Activated CD4-positive, alpha-beta T cell treated with anti-CD3 and anti-CD28 coated beads, Interleukin-2, amount 50 U/mL, for 16 hours (primary cell): ENCODE measurements at places on chromosomes 1 and 21.
A peak's percentile ranks its signal among the peaks of the same experiment; 100 is the strongest.

GRCh38 chr1:4010814-4011605, 110.9 kb upstream of the C1orf174 start:
- no peak for DNase-seq

DNA sequence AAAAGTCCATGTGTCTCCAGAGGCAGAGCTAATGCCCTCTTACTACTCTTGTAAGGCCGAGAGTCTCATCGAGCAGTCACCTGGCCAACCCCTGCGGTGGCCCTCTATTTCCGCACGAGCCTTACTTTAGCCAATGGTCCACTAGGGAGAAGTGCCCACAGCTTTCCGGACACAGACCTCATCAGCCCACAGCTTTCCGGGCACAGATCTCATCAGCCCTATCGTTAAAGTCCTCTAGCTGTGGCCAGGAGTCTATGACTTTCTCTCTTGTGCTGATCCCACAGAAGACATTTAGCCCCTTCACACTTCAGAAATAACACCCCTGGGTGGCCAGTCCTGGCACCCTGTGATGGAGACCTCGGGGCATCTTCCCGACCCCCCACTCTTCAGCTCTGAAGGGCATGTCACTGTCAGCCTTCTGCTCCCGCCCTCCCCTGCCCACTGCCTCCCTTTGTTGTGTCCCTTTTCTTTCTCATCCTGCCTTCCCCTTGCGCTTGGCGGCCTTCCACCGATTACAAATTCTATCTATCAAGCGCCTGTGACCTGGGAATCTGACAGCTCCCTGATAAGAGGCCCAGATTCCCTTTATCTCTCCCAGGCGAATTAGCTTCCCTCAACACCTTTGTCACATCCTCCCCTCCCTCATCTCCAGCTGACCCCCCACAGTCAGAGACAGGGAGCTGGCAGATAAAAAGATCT, 161.0 kb downstream of the PLXNA2 start:
- DNase-seq: no peak

DNA sequence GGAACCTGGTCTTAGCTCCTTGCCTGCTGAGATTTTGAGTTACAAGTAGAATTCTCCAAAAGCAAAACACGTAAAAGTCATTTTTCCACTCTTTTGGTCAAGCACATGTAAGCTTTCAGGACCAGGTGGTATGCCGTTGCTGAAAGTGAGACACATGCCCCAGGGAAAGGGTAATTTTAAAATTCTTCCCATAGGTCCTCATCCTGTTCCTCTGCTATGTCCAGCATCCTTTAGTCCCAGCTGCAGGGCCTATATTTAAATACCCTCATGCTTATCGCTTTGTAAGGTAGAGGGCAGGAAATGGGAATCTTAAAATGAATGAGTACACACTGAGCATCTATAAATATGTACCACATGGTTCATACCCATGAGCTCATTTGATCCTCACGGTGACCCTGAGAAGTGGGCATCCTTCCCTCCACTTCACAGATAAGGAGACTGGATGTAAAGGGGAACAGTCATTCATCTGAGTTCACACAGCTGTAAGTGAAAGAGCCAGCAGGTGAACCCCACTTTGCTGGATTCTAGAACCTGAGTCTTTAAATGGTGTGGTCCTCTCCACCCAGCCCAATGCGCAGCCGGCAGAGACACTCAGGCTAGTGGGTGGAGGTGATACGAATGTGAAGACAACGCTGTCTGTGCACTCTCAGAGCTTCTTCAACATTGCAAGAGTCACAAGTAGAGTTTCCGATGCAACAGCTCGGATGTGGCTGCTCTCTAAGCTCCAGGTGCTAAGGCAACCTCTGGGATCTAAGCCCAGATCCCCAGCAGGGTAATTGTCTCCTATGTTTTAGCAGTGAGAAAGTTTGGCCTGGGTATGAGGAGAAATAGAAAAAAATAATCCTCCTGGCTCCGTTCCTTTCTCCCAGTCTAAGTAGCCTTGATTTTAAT, 163.5 kb downstream of the PLXNA2 start:
- no peak for DNase-seq

- DNase-seq: no peak
Measured at GRCh38 chr1:44854970-44855369, 11.9 kb upstream of the PTCH2 start.

GRCh38 chr21:33059380-33059841, 10.5 kb upstream of the OLIG1 start:
- DNase-seq: peak; percentile 55

DNA sequence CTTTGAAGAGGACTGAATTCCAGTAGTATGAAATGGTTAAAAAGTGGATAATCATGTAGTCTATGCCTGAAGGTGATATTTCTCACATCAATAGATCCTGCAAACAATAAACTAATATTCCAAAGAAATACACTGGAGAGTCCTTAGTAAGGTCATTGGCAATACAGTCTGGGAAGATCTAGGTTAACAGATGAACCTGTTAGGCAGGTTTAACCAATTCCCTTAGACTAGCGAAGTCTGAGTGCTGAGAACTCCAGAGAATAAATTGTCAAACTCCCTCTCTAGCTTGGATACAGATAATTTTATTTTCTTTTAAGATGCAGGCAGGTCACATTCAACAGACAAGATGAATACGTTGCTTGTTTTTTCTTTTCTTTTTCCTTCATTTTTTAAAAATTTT, 2.4 kb downstream of the GPR157 start:
- no peak for DNase-seq

- no peak for DNase-seq
Measured at GRCh38 chr1:85943526-85943925, 213.0 kb downstream of the COL24A1 start.

DNA sequence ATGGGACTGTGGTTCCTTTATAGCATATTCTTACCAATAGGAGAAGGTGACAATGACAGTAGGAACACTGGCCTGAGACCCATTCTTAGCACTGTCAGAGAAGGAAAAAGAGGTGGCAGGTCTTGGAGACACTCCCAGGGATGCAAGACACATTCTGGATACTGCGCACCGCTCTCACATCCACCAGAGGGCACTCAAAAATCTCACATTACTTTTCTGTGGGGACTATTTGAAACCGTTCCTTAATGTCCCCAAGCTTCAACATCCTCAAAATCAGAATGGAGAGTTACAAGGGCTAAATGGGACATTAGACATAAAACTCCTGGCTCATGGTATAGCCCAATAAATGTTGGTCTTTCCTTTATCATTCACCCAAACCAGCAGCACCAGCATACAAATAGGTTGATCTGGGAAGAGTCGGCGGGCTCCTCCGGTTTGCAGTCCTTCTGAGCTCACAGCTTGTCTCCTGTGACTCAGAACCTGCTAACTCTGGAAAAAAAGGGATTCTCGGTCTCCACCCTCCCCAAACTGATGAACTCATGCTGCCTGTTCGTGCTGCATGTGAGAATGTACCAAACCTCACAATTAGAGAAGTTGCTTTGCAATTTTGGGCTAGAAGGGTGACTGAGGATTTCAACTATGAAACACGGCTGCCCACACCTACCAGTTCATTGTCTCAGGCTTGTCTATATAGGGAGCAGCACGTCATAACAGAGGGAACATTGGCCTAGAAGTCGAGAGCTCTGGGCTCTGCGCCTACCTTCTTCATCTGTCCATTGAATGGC, 40.2 kb downstream of the IL12RB2 start:
- DNase-seq: no peak

DNA sequence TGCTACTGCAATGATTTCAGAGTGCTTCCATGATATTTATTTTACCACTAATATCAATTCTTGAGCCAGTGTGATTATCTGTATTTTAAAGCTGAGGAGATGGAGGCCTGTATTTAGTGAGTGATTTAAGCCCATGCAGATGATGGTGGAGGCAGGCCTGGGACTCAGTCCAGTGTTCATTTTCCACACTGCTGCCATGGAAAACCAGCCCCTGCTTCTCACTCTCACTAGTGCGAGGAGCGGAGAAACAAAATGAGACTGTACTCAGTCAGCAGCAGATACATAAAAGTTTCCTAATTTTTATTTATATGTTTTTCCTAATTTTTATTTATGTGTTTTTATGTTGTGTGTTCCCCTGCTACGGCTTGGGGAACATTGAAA, 32.8 kb downstream of the LRRC8B start:
- no peak for DNase-seq

DNA sequence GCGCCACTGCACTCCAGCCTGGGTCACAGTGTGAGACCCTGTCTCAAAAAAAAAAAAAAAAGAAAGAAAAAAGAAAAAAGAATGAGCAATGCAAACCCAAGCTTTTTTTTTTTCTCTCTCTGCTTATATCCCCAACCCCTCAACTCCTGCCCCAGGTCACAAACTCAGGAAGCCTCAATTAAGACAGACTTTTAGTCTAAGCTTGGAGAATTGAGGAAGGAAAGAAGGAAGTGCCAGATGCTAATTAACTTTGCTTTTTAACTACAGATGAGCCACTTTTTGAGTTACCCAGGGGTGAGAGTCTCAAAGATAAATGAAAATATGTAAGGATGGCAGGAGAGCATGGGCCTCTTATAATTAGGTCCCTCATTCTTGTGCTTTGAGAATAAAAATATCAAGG, 33.3 kb downstream of the PIK3CD start:
- DNase-seq: no peak

GRCh38 chr1:37724575-37724974, 32.3 kb downstream of the CDCA8 start:
- DNase-seq: no peak

GRCh38 chr1:66022904-66023620, 230.4 kb downstream of the PDE4B start:
- DNase-seq: no peak

GRCh38 chr1:242245255-242245654, 246.4 kb upstream of the MAP1LC3C start:
- no peak for DNase-seq

GRCh38 chr1:21302747-21303715, 12.8 kb upstream of the ECE1 start:
- DNase-seq: no peak

DNA sequence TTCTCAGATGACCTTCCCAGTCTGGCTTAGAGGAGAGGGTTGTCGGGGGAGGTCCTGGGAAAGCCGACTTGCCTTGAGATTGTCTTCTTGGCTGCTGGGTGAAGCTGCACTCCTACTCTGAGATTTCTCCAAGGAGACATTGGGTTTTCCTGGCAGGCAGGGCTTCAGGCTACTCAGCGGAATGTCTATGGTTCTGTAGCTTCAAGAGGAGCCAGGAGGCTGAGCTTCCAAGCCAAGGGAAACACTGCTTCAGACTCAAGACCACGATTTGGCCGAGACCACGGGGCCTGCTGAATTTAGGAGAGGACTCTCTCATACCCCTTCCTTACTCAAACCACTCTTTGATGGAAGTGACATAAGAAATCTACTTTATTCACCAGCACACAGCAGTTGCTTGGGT, 67.8 kb downstream of the NTMT2 start:
- no peak for DNase-seq

- no peak for DNase-seq
Measured at GRCh38 chr1:22064751-22065402, 12.4 kb downstream of the CDC42 start.

GRCh38 chr1:183551924-183552323, 38.3 kb downstream of the NCF2 start:
- no peak for DNase-seq

DNA sequence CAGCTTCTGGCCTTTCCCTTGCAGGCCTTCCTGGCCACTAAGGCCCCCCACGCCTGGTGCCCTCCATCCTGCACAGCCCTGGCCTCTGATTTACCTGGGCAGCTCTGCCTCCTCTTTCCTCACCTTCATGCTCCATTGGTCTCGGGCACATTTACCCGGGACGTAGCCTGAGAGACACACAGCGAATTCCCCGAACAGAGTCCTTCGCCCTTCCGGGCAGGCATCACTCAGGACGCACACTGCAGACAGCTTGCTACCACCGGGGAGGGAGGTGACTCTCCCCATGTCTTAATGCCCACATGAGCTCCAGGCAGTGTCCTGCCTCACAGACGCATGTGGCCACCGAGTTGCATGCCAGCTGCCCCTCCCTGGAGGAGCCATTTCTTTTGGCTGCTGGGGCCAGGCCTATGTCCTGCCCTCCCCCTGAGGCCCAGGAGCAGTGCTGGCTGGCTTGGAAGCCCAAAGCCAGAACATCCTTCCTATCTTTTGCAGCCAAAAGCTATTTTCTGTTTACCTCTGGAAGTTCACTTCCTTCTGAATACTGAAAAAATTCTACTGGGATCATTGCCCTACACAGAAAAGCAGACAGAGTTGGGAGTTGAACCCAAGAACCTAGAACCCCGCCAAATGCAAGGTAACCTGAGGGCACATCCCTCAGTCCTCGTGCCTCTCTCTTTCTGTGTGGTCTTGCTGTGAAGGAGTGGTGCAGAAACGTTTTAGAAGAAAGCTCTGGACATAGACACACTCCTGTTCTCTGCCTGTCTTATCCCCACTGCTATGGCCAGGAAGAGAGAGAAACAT, 209.5 kb downstream of the TOMM20 start:
- no peak for DNase-seq
